ENCODE measurements at places on chromosomes 2 and 18.
A peak's percentile ranks its signal among the peaks of the same experiment; 100 is the strongest.

DNA sequence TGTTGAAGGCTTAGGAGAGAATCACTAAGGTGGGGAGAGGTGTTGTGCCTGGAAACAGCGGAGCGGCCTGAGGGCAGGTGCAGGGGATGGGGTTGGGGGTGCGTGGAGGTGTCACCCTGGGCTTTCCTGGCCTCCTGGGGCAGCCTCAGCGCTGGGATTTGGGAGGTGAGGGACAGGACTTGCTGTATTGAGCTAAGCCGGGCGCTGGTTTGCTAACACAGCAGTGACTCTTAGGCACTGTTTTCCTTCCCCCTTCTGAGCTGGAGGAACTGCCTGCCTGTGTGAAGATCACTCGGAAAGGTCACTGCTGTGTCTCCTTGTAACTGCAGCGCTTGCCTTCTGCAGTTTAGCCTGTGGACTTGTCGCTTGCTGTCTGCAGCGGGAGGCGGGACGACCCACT, 21.2 kb downstream of the PRELID3A start:
- no peak for DNase-seq

GRCh38 chr2:239182981-239183791, 217.6 kb downstream of the HDAC4 start:
- DNase-seq, result no peak

GRCh38 chr2:145753041-145753608, 1233.2 kb upstream of the ZEB2 start:
- DNase-seq, result no peak

GRCh38 chr2:72036595-72036994, 111.1 kb downstream of the CYP26B1 start:
- no peak for DNase-seq

DNA sequence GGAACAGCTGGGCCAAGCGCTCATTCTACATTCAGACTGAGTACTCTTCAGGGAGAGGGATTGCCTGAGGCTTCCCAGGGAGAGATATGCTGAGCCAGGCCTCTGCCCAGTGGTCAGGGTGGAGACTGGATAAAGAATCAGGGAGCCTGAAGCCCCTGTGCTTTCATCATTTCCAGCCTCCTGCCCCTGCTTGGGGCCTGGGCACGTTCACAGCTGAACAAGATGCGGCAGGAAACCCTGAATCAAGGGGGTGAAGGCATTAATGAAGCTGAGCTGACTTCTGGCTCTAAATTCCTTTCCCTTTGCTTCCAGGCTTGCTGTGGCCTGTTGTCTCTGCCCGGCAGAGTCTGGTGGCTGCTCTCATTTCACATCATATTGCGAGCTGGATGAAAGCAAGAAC, 35.0 kb downstream of the RPL37A start:
- DNase-seq, result no peak

GRCh38 chr2:220198896-220199295, 571.5 kb downstream of the SLC4A3 start:
- DNase-seq, result no peak

- no peak for DNase-seq
Measured at GRCh38 chr2:46722142-46722541, 193.5 kb downstream of the MCFD2 start.

- no peak for DNase-seq
Measured at GRCh38 chr2:186594001-186594722, 4.3 kb downstream of the ITGAV start.

GRCh38 chr2:180385601-180386201, 378.6 kb upstream of the CWC22 start:
- peak; percentile 2 for DNase-seq
